ENCODE measurements at places on chromosomes 3 and 15. TPM values are rescaled to one million over a fixed set of nuclear protein-coding genes. Genes with fewer than 3 reads are reported as not detected.
A peak's percentile ranks its signal among the peaks of the same experiment; 100 is the strongest.

The TMEM45A gene
- total RNA-seq: 0.95 TPM

The DLL4 gene
- not detected for total RNA-seq

The HDGFL3 gene
- 69.4 TPM for total RNA-seq

The CKMT1B gene
- total RNA-seq: 5.4 TPM

The ATP8B4 gene
- total RNA-seq: 0.24 TPM

The MST1R gene
- 218 TPM for total RNA-seq

The SPRED1 gene
- 16.1 TPM for total RNA-seq

The CSTA gene
- not detected for total RNA-seq

The RAD51 gene
- 12.8 TPM for total RNA-seq

The KIF23 gene
- total RNA-seq: 108 TPM

The CISH gene
- total RNA-seq: 1.4 TPM

The SRGAP3 gene
- 9.7 TPM for total RNA-seq

The GPR15 gene
- not detected for total RNA-seq

The LRRN1 gene
- total RNA-seq: 22.1 TPM

- H3K4me3 ChIP-seq: no peak overlapping the region
- H3K27ac ChIP-seq: no peak overlapping the region
- no peak for DNase-seq
- H3K36me3 ChIP-seq: no peaks in the 10 kb centered on the region
- no peaks in the 10 kb centered on the region for H3K27me3 ChIP-seq
- no peaks in the 10 kb centered on the region for H3K4me1 ChIP-seq
Measured at GRCh38 chr3:35817216-35817615, 177.9 kb downstream of the ARPP21 start.

GRCh38 chr3:142963234-142963515 is 299 bp downstream of the PAQR9 start:
- peak overlapping the region; percentile 25 for H3K27ac ChIP-seq
- peak overlapping the region; percentile 86 for H3K4me3 ChIP-seq
- no peak for DNase-seq
- peaks cover 56% of the 10 kb centered on the region for H3K4me1 ChIP-seq
- H3K27me3 ChIP-seq: peaks cover 14% of the 10 kb centered on the region

- H3K4me1 ChIP-seq: no peaks in the 10 kb centered on the region
- no peak for DNase-seq
- H3K27ac ChIP-seq: no peak overlapping the region
- no peak overlapping the region for H3K4me3 ChIP-seq
- peaks cover 6% of the 10 kb centered on the region for H3K36me3 ChIP-seq
- peaks cover 15% of the 10 kb centered on the region for H3K27me3 ChIP-seq
Measured at GRCh38 chr15:75942464-75942863, 38.8 kb downstream of the FBXO22 start.

DNA sequence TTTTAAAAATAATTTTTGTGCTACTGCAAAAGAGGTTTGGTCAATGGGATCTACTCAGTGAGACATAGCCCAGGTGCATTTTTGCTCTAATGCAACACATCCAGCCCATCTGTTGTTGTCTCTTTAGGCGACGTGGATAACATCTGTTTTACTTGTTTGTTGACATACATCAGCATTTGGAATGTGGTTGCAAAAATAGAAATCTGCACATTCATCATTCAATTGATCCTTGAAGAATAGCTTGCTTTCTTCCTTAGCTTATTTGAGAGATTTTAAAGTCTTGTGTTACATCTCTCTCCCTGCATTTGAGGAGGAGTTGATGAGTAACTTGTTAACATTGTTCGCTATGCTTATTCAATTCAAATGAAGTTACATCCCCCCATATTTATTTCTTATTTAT is 1202.3 kb downstream of the NSUN3 start:
- no peak for DNase-seq
- no peak overlapping the region for H3K27ac ChIP-seq
- no peaks in the 10 kb centered on the region for H3K27me3 ChIP-seq
- H3K4me3 ChIP-seq: no peak overlapping the region
- no peaks in the 10 kb centered on the region for H3K36me3 ChIP-seq

GRCh38 chr3:143298380-143298779 is 178.8 kb downstream of the CHST2 start:
- H3K36me3 ChIP-seq: no peaks in the 10 kb centered on the region
- no peak overlapping the region for H3K4me3 ChIP-seq
- H3K27me3 ChIP-seq: peaks cover 26% of the 10 kb centered on the region
- H3K27ac ChIP-seq: no peak overlapping the region
- no peak for DNase-seq

GRCh38 chr3:124686028-124686670 is 44.1 kb upstream of the UMPS start:
- no peak overlapping the region for H3K4me3 ChIP-seq
- H3K27me3 ChIP-seq: peaks cover 14% of the 10 kb centered on the region
- no peak for DNase-seq

DNA sequence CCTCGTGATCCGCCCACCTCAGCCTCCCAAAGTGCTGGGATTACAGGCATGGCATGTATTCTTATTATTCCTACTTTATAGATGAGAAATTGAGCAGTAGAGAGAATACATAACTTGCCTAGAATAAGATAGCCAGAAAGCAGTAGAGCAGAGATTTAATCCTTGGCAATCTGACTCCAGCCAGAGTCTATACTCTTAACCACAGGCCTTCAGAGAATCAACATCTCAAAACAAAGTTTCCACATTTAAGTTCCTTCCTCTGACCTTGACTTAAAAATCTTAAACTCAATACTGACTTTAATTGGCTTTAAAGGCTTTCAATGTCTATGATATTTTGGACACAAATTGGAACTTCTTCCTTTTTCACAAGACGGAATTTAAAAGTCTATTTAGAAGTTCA is 37.1 kb downstream of the ZNF106 start:
- H3K36me3 ChIP-seq: no peaks in the 10 kb centered on the region
- H3K4me1 ChIP-seq: no peaks in the 10 kb centered on the region
- no peak overlapping the region for H3K27ac ChIP-seq
- H3K27me3 ChIP-seq: no peaks in the 10 kb centered on the region
- no peak for DNase-seq
- no peak overlapping the region for H3K4me3 ChIP-seq

DNA sequence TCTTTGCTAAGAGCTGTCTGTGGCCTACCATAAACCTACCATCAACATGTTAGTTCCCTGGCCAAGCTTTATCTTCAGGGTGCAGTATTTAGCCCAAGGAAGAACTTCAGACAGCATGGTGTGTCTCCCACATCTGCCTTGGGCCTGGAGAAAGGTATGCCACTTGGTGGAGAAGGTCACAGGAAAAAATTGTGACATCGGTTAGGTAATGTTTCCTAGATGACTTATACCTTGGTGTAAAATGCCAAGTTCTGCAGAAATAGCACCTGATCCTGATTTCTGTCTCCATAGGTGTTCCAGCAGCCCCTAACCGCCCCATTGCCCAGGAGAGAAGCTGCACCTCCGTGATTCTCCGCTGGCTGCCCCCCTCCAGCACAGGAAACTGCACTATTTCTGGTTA is 33.0 kb upstream of the UMPS start:
- no peak overlapping the region for H3K27ac ChIP-seq
- DNase-seq: no peak
- H3K4me1 ChIP-seq: no peaks in the 10 kb centered on the region
- peaks cover 84% of the 10 kb centered on the region for H3K27me3 ChIP-seq
- no peak overlapping the region for H3K4me3 ChIP-seq

- no peak overlapping the region for H3K27ac ChIP-seq
- H3K4me1 ChIP-seq: peaks cover 17% of the 10 kb centered on the region
- H3K36me3 ChIP-seq: no peaks in the 10 kb centered on the region
- H3K27me3 ChIP-seq: no peaks in the 10 kb centered on the region
Measured at GRCh38 chr3:27626596-27627118, 95.5 kb downstream of the EOMES start.

GRCh38 chr3:148102156-148102555 is 595.5 kb upstream of the AGTR1 start:
- H3K36me3 ChIP-seq: no peaks in the 10 kb centered on the region
- DNase-seq: no peak
- no peak overlapping the region for H3K27ac ChIP-seq
- H3K27me3 ChIP-seq: no peaks in the 10 kb centered on the region
- H3K4me3 ChIP-seq: no peak overlapping the region

GRCh38 chr3:55668359-55668758 is 181.3 kb upstream of the WNT5A start:
- DNase-seq: no peak
- H3K36me3 ChIP-seq: no peaks in the 10 kb centered on the region
- H3K4me3 ChIP-seq: no peak overlapping the region
- no peak overlapping the region for H3K27ac ChIP-seq

DNA sequence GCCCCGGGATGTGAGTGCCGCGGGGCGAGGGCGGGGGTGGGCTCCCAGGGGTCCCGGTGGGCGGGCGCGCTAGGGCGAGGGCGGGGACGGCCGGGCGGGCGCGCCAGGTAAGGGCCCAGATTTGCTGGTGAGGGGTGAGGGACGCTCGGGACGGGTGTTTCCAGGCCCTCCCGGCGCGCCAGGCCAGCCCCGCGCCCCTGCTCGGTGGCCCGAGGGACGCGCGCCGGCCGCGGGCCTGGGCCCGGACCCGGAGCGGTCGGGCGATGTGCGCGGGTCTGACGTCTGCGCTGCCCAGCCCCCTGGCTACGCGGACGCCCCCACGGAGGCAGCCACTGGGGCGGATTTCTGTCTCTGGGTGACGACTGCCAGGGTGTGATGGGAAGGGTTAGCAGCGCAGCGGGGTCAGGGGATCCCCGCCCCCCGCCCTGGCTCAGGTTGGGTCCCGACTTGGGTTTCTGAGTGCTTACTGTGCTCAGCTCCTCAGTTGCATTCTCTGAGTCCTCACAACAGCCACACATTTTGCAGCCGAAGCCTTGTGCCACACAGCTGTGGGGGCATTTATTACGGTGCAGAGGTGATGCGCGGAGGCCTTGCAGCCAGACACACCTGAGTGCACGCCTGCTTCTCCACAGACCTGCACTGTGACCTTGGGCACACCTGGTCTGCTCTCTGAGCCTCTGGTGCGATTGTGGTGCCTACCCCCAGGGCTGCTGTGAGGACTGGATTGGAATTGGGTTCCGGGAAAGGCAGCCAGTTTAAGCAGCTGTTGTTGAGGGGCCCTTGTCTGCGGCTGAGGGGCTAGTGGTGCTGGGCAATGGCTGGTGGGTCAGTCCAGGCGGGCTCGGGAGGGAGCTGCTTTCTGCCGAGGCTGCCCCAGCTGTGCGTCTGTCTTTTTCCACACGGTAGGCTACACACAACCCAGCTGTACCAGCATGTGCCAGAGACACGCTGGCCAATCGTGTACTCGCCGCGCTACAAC is 523 bp downstream of the HDAC11 start:
- peaks cover 19% of the 10 kb centered on the region for H3K36me3 ChIP-seq
- DNase-seq: no peak
- H3K4me3 ChIP-seq: peak overlapping the region; percentile 80
- peaks cover 13% of the 10 kb centered on the region for H3K4me1 ChIP-seq

GRCh38 chr15:78225783-78226541 is 8.4 kb downstream of the ACSBG1 start:
- no peak for DNase-seq
- peaks cover 14% of the 10 kb centered on the region for H3K27me3 ChIP-seq
- H3K36me3 ChIP-seq: no peaks in the 10 kb centered on the region
- no peak overlapping the region for H3K27ac ChIP-seq
- H3K4me3 ChIP-seq: no peak overlapping the region
- no peaks in the 10 kb centered on the region for H3K4me1 ChIP-seq

GRCh38 chr3:65478551-65479500 is 559.9 kb downstream of the MAGI1 start:
- peaks cover 3% of the 10 kb centered on the region for H3K36me3 ChIP-seq
- H3K4me3 ChIP-seq: no peak overlapping the region
- DNase-seq: no peak

- no peak overlapping the region for H3K27ac ChIP-seq
- H3K4me3 ChIP-seq: no peak overlapping the region
- DNase-seq: no peak
- H3K36me3 ChIP-seq: no peaks in the 10 kb centered on the region
Measured at GRCh38 chr15:72953306-72953705, 99.0 kb upstream of the NEO1 start.

- H3K36me3 ChIP-seq: no peaks in the 10 kb centered on the region
- H3K27ac ChIP-seq: no peak overlapping the region
- H3K4me3 ChIP-seq: no peak overlapping the region
- peak; percentile 16 for DNase-seq
Measured at GRCh38 chr3:180855364-180855763, 57.1 kb upstream of the FXR1 start.

DNA sequence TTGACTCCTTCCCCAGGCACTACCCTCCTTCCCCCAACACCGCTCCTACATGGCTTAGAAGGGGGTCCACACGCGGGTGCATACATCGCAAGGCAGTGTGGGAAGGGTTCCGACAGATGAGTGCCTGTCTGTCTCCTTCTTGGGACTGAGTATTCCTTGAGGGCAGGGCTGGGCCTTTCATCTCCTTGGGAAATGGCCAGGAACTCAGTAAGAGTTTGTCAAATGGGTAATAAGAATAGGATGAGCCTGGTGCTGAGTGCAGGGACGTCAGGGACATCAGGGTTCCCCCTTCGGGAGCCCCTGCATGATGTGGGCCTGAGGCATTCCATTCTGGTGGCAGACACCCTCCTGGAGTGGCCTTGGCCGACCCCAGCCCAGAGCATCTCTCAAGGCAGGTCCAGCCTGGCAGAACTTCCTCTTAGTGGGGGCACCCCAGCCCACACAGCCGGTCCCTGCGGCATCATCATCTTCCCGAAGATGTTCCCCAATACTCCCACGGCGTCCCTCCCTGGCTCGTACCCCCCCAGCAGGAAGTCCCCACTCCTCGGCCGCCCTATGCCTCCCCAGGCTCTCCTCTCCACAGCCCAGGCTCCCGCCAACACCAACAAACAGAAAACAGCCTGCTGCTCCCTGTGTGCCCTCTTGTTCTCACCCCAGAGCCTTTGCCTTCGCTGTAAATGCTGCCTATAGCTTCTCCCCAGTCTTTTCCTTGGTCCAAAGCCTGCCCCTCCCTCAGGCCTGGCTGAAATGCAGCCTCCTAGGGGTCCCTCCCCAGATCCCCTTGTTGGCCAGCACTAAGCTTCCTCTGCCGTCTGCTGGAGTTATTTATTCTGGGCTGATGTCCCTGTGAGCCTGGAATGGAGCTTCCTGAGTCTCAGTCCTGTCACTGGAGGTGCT is 67.5 kb upstream of the LCTL start:
- H3K27me3 ChIP-seq: peaks cover 55% of the 10 kb centered on the region
- no peak overlapping the region for H3K27ac ChIP-seq
- no peak for DNase-seq
- H3K36me3 ChIP-seq: no peaks in the 10 kb centered on the region
- no peaks in the 10 kb centered on the region for H3K4me1 ChIP-seq

DNA sequence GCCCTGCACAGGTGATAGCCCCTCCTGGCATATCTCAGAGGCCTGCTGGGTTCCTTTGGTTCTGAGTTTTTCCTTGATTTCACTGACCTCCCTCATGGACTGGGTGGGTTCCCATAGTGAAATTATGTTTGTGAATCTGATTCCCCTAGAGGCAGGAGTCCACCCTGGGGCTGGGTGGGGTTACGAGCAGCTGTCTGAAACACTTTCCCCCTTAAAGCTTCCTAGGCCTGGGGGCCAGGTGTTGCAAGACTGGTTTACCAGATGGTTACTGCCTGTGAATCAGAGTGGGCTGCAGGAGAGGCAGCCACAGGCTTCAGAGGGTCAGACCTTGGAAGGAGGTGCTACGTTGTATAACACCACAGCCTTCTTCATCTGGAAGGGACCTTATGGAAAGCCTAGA is 34.3 kb downstream of the IL20RB start:
- no peak overlapping the region for H3K27ac ChIP-seq
- no peak for DNase-seq
- H3K4me3 ChIP-seq: no peak overlapping the region
- peaks cover 9% of the 10 kb centered on the region for H3K36me3 ChIP-seq

GRCh38 chr3:14019459-14019858 is 105.2 kb downstream of the CHCHD4 start:
- no peak for DNase-seq
- H3K27ac ChIP-seq: no peak overlapping the region
- H3K27me3 ChIP-seq: no peaks in the 10 kb centered on the region
- no peaks in the 10 kb centered on the region for H3K36me3 ChIP-seq
- no peak overlapping the region for H3K4me3 ChIP-seq

- no peak overlapping the region for H3K4me3 ChIP-seq
- H3K27ac ChIP-seq: no peak overlapping the region
- H3K27me3 ChIP-seq: no peaks in the 10 kb centered on the region
Measured at GRCh38 chr3:95654570-95655362, 1159.6 kb upstream of the EPHA6 start.

Data from Calu3 (cell line).